ENCODE measurements at places on chromosomes 7 and 10.

GRCh38 chr7:16278167-16278787, 143.1 kb downstream of the CRPPA start:
- DNase-seq: no peak

GRCh38 chr10:118101501-118101900, 54.8 kb upstream of the RAB11FIP2 start:
- DNase-seq: no peak

DNA sequence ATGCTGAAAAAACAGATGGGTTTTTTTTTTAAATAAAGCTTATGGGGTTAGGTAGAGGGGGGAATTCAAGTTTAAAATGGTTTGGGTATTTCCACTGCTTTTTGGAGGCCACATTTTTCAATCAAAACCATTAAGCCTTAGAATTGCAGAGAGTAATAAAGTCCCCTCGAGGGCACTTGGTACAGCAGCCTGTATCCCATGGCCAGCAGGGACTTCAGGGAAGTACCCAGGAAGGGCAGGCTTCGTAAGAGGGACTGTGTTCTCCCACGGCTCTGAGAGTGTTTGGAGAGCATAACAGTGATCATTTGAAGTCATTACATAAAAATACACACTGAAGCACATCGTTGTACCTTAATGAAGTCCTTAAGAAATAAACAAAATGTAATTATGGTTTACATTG, 432.7 kb downstream of the DPP6 start:
- DNase-seq: no peak

GRCh38 chr7:119223930-119224329, 999.4 kb downstream of the ANKRD7 start:
- DNase-seq: no peak

DNA sequence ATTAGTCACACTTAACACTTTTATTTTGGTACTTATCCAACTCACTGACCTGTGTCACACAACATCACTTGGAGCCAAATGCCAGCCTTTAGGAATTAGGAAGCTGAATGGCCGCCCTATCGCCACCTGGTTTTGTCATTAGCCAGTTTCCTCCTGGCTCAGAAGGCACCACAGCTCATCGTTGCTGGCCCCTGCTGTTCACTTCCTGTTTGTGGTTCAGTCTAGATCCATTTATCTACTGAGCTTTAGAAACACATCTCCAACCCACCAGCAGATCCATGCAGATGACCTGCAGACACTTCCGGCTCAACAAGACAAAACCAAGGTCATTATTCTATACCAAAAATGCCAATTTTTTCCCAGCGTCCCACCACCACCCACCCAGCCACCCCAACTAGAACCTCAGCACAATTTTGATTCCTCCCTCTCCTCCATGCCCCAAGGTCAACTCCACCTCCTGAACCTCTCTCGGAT, 193.5 kb upstream of the NEBL start:
- DNase-seq: no peak

- DNase-seq: no peak
Observed at GRCh38 chr10:60230892-60231291, 158.8 kb downstream of the ANK3 start.

GRCh38 chr10:43866712-43867111, 218.0 kb upstream of the ZNF32 start:
- DNase-seq: no peak

- no peak for DNase-seq
Observed at GRCh38 chr10:123204127-123204461, 49.9 kb downstream of the BUB3 start.

DNA sequence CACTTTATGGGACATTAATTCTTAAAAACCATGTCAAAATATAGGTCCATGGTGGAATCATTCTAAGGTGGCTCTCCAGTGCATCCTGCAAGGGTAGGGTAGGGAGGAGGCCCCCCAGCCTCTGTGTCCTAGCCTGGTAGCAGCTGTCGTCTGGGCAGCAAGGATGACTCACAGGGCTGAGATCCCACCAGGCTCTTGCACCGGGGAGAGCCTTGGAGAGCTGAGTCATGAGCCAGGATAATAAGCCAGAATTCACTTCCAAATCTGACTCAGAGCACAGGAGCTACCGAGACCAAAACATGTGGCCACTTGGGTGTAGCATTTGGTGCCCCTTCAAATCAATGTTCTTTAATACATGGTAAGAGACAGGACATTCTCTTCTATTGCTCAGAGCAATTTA, 298.5 kb downstream of the NEBL start:
- no peak for DNase-seq

DNA sequence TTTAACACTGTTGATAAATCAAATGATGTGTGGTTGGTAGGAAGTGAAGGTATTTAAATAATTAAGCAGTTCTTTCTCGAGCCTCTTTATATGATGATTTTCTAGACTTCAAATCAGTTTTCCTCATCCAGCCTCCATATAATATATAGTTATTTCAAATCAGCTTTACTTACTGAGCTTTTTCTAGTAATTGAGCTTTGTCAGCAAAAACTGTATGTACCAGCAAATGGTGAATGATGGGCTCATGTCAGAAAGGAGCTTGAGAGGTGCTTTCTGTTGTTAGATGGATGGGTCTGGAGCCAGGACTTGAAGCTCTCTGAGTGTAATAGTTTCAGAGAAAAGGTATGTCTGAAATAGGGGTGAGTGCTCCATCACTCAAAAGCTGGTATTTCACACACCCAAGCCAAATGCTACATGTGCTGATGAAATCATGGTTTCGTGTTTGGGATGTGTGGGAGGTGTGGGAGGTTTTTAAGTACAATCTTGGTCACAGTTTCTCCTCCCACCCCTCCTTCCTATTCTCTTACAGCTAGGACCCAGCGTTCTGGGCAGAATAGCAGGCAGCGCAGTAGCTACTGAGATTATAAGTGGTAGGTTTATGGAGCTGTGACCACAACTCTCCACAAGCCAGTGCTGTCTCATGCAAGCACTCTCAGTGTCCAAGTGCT, 55.8 kb downstream of the LRMDA start:
- no peak for DNase-seq

GRCh38 chr10:10609379-10609955, 408.2 kb upstream of the CELF2 start:
- no peak for DNase-seq

DNA sequence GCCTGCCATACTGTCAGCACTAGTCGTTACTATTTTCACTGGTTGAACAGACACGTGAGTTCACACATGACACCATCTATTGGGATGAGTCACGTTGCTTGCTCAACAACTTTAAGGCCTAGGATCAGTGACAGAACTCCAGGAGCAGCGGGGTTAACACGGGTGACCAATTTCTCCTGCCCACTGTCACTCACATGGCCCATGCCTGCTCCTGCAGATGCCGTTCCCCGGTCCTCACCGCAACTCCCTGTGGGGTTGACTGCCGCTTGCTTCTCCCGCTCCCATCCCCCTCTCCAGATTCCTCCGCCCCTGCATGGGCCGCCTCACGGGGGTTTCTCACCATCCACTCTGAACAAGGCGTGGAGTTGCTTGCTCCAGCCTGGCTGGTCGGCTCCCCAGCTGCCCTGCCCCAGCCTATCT, 128.2 kb downstream of the TAX1BP1 start:
- DNase-seq: no peak

- DNase-seq: no peak
Observed at GRCh38 chr7:144575456-144575855, 172.0 kb upstream of the NOBOX start.

DNA sequence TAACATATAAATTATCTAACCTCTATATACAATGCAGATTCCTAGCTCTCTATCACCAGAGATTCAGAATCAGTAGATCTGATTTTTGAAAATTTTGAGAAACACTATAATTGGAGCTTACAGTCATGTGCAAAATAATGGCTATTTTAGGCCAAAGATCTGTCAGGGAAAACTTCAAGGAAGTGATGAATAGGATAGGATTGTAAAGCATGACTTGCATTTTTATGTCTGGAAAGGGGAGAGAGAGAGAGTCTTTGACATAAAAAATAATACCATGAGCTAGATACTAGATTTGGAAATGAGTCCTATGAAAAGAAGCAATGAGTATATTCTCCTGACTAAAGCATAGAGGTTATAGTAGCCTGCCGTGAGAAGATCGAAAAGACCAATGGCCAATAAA, 181.1 kb downstream of the SDHAF3 start:
- no peak for DNase-seq

- no peak for DNase-seq
Observed at GRCh38 chr7:19749658-19750057, 23.8 kb downstream of the TMEM196 start.

DNA sequence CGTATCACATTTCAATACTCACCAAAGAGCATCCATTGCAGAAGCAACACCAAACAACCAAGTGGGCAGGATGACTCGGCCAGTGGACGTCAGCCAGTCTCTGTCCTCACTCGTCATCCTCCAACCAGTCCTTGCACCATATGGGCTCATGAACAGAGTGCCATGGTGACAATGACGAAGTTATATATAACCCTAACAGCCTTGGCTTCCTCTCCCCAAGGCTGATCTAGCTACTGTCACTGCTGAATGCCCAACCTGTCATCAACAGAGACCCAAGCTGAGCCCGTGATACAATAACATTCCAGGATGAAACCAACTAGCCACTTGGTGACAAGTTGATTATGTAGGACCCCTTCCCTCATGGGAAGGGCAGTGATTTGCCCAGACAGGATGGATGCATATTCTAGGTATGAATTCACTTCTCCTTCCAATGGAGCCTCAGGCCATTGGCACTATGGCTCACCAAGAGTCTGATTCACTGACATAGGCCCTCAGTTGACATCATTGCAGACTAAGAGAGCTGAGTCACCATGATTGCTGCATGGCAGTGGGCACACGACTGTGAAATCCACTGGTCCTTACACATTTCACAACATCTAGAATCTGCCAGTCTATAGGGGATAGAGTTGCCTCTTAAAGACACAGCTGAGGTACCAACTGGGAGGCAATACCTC, 26.3 kb upstream of the PPIF start:
- peak; percentile 44 for DNase-seq

GRCh38 chr7:86911659-86912058, 147.8 kb downstream of the ELAPOR2 start:
- DNase-seq: no peak

GRCh38 chr10:90447831-90448230, 410.0 kb downstream of the HTR7 start:
- no peak for DNase-seq

- peak; percentile 25 for DNase-seq
Observed at GRCh38 chr10:126598009-126598408, 72.5 kb downstream of the C10orf90 start.

GRCh38 chr7:108138911-108139310, 8.8 kb upstream of the LAMB4 start:
- DNase-seq: no peak

- DNase-seq: no peak
Observed at GRCh38 chr7:106332201-106332600, 47.4 kb upstream of the NAMPT start.

DNA sequence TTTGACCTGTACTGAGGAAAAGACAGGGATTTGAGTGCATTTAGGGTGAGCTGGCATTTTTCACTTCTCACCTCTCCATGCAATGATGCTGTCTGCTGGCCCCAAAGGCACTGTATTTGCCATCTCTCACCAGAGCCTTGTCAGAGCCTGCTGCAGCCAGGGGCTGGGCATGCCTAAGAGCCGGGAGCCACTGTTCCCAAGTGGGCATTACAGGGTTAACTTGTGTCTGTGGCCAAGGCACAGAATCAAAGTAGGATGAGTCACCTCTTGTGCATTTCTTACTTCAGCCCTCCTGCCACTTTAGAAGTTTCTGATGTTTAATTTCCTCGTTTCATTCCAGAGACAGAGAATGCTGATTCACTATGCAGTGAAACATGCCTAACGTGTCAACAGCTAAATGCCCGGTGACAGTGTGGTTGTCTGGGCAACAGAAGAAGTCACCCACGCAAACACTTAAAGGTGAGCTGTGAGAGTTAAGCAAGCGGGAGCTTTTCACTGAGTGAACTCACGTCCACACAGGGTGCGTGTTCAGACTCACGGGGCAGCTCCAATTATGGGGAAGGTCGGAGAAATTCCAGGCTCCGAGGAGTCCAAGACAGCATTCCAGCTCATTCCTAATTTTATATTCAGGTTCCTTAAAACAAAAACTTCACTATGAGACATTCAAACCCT, 57.1 kb upstream of the IGFBP3 start:
- peak; percentile 20 for DNase-seq

- DNase-seq: no peak
Observed at GRCh38 chr7:141210862-141211261, 137.0 kb downstream of the TMEM178B start.

- DNase-seq: no peak
Observed at GRCh38 chr10:1185911-1186682, 129.9 kb downstream of the WDR37 start.

- DNase-seq: no peak
Observed at GRCh38 chr10:8221451-8221850, 167.0 kb downstream of the GATA3 start.

GRCh38 chr7:106201164-106201563, 83.6 kb downstream of the NAMPT start:
- no peak for DNase-seq

DNA sequence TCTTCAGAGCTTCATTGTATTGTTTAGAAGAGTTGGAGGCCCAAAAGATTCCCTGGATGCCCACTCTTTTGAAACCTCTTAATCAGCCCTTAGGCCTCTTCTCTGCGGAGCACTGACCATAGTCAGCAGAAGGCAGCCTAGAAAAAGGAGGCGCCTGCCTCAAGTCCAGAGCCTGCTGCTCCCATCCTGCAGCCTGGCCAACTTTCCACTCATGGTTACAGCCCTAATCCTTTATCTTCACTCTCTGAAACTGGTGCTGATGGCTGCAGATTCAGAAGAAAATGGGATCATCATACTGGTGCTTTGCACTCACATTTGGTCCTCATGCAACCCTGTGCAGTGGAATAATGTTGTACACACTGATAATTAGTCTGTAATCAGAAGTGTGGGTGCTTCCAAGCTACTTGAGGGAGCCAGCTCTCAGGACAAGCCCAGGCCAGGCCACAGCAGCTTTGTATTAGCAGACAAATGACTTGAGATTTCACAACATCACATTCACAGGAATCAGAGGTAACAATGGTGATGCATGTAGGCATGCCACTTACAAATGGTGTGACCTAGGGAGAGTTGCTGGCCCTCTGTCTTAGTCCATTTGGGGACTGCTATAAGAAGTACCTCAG, 272.9 kb downstream of the GALNT17 start:
- no peak for DNase-seq

Measured in stimulated activated CD4-positive, alpha-beta T cell treated with anti-CD3 and anti-CD28 coated beads, Interleukin-15, amount 100 ng/mL, for 24 hours (primary cell).